ENCODE measurements at places on chromosomes 3 and 15.

DNA sequence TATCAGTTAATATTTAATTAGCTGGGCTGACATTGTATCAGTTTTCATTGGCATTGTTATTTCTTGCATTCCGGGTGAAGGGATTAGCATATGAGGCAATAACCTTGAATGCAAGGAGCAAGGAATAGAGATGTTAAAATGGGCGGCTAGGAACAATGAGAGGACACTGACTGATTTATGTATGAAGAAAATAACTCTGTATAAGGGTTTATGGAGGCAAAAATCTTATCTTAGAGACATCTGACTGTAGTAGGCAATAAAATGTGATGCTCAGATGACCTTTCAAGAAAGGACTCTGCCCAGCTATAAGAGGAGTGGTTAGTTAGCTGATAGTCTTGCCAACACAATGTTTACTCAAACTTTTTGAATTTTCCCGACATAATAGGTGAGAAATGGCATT is 158.3 kb downstream of the EFHB start:
- no peak for DNase-seq

DNA sequence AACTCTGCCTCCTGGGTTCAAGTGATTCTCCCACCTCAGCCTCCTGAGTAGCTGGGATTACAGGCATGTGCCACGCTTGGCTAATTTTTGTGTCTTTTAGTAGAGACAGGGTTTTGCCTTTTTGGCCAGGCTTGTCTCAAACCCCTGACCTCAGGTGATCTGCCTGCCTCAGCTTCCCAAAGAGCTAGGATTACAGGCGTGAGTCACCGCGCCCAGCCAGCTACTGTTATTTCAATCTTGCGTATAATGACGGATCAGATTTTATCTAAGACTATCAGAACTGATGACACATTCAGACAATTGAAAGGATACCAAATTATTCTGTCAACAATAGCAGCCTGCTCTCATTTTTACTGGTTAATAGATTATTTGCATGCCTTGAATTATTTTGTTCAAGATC is 612.2 kb downstream of the ZIC1 start:
- DNase-seq: no peak

DNA sequence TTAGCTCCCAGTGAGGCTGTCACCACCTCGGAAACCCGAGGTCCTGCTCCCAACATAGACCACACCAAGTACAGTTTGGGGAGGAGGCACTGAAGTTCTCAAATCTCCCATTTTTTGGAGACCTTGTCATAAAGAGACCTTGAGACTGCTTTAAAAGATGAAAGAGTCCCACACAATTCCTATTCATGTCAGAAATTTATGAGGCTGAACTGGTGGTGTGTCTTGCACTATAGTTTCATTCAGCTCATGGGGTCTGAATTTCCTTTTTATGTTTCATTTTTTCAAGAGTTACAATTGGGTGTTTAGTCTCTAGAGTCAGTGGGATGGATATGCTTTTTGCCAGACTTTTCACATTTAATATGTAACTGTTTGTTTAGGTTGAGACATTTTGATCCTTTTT is 318.1 kb upstream of the LRRFIP2 start:
- DNase-seq: no peak

GRCh38 chr15:27094235-27094634 is 123.3 kb downstream of the GABRG3 start:
- DNase-seq: no peak

DNA sequence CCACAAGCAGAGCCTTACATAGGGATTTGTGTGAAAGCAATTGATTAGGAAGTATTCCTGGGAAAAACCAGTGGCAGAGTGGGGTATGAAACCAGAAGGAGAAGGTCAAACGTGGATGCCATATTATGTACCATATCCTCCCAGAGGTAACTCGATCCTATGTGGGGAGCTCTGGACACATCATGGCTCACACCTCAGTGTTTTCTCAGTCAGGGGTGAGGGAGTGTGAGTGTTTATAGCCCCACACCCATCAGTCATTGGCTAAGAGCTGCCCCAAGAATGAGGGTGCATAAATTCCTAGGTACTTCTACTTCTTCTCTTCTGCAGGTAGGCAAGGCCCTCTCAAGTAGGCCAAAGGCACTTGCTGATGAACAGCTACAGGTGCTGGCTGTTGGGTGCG is 28.2 kb upstream of the PDZRN3 start:
- DNase-seq: no peak

DNA sequence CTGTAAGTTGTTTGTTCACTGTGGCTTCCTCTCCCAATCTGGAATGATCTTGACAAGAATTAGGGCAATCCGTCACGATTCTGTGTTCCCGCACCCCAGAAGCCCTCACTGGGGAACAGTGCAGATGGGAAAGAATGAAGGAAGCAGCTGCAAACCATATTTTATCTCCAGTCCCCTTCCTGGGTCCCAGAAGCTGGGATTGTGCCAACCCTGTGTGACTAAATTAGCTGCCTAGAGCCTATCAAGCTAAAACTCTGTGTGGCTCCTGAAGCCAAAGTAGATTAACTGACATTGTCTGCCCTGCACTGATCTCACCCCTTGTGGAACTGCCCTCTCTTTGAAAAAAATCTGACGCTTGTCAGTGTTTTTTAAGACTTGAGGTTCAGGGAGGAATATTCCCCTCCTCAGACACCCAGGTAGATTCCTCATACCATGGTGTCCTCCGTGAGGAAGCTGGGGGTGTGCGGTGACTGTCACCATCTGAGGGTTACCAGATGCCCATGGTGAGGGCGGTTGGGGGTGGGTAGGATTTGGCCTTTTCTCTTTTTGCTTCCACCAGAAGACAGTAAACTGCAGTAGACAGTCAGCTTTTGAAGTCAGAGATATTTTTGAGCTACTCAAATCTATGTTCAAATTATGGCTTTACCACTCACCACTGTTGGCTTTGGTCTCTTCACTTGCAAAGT is 358.3 kb upstream of the TPM1 start:
- no peak for DNase-seq

DNA sequence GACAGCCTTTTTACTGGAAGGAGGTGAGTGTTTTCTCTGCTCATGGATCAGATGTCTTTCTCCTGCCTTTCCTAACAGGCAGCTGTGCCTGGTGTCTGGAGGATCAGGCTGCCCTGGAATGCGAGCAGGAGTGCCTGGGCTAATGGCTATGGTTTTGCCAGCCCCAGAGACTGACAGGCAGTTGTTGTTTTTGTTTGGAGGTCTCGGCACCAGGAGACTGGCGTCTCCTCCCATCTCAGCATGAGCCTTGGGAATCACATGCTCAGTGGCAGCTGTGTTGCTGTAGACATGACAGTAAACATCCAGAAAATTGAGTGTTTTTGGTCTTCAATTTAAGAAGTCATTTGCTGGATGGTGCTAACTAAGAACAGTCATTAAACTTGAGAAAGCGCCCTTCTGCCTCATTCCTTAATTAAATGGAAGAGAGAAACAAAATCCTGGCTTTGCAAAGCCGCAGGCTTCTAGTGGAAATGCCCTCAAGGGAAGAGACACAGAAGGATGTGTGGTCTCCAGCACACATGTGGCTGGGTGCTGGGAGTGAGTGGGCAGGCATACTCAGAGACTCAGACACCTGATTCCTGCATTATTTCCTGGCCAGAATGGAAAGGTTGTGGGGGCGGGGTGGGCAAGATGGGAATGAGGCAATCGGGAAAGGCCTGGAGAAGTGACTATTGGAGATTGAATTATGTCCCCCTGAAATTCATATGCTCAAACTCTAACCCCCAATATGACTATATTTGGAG is 97.0 kb upstream of the NMNAT3 start:
- no peak for DNase-seq

DNA sequence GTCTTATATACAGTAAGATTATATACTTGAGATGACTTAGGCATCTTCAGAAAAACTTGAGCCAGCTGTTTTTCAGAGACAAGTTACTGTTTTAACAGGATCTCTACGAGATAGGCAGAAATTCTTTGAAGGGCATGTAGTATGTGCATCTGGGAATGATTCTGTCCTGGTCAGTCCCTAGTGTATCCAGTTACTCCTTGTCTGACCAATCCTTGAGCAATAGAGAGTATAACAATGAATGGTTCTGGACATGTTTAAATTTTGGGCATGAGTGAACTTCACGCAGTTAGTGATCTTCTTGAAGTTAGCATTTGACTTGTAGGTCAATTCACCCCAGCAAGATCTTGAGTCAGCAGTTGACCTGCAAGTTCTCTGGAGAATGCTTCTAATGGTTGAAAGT is 24.7 kb upstream of the HHLA2 start:
- no peak for DNase-seq

- DNase-seq: no peak
Measured at GRCh38 chr3:81735334-81735733, 26.1 kb downstream of the GBE1 start.

- no peak for DNase-seq
Measured at GRCh38 chr15:89203705-89204273, 17.6 kb downstream of the RLBP1 start.

DNA sequence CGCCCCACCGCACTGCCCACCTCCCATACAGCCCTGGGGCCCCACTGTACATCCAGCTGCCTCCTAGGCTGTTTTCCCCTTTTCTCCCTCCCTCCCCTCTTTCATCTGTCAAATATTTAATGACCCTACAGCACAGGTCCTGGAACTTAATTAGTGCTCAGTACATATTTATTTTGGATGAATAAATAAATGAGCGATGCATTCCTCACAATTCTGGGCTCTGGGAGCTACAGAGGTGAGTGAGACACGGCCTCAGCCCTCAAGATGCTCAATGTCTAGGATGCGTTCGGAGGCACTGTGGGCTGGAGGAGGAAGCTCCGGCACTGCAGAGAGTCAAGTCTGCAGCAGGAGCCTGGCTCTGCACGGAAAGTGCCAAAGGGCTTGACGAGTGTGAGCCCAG is 175.0 kb downstream of the FAM43A start:
- DNase-seq: no peak

- DNase-seq: no peak
Measured at GRCh38 chr15:78358102-78358870, 18.1 kb downstream of the CRABP1 start.

DNA sequence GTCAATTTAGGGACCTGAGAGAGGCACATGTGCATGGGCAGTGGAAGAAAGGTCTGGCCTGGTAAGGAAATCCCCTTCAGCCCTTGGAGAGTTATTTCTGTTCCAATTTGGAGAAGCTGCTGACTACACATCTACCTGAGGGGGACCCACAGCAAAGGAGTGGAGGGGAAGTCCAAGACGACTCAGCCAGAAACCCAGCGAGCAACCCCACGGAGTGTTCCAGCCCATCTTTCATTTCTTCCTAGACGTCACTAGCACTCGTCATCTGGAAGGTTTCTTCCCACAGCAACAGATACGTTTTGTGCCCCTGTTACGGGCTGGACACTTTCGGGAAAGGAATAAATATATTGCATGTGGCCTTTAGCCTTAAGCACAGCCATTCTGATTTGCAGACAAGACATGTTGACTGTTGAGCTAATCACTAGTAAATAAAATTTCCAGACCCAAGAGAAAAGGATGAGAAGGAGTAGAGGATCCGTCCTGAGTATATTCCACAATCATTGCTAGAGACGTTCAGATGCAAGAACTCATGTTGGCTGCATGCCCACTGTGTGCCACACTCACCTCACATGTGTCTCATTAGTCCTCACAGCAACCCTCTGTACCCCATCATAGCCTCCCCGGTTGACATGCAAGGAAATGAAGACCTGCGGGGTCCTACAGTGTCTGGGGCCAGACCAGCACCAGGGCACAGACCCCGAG is 7.8 kb upstream of the FAM174B start:
- DNase-seq: no peak

DNA sequence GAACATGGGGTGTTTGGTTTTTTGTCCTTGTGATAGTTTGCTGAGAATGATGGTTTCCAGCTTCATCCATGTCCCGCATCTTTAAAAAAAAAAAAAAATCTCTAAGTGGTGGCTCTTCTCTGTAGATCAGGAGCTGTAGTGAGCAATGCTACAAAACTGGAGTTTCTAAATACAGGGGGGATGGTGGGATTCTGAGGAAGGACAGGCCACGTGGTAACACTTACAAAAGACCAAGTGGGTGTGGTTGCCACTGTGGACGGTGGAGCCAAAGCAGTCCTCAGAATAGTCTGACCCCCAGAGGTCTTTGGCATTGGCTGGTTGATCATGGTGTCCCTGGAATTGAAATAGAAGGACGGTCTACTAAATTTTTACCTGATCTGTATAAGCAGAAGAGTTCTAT is 7.7 kb downstream of the CCRL2 start:
- no peak for DNase-seq

GRCh38 chr15:66832664-66833063 is 130.6 kb downstream of the SMAD6 start:
- no peak for DNase-seq

DNA sequence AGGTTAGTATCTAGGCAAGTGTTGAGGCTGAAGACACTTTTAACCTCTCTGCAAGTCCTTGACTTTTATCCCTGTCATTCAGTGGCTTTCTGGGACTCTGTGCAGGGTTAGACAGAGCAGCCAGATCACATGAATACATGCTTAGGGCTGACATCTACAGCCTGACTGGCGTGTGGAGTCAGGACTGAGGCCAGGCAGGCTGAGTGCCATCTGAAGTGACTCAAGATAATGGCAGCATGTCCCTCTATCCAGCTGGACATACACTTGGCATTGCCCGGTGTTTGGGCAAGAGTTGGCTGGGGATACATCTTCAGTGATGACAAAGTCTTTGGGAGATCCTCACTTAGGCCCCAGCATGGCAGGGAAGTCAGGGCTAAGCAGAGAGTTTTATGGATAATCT is 22.4 kb downstream of the DUOX2 start:
- DNase-seq: no peak

DNA sequence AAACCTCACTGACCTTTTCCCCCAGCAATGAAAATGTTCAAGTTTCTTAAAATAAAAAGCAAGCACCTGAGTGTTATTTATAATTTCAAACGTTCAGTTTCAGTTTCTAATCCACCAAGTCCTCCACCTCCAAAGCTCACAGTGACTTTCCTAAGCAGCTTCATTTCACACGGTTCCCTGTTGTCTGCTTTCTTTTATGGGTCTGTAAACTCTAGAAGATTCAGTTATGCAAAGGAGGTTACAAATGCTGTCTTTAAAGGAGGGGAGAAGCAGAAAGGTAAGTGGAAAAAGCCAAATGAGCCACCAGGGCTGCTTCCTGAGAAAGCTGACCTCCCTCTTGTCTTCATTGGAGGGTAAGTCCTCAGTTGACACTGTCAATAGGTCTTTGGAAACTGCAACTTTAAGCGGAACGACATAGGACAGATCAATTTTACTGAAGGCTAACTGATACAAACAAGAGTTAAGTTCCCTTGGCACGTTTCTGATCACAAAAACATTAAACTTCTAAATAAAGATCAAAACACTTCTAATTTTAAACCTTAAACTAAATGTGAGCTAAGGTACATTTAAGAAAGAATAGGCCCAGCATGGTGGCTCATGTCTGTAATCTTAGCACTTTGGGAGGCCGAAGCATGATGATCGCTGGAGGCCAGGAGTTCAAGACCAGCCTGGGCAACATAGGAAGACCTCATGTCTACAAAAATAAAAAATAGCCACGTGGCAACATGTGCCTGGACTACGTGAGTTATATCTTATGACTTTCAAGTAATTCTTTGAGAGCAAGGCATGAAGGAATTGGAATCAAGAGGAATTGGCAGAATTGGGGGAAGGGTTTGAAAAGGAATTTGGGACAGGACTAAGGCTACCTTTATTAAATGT is 151.9 kb upstream of the UBE2E1 start:
- DNase-seq: no peak

- DNase-seq: no peak
Measured at GRCh38 chr3:16402451-16402850, 111.0 kb downstream of the RFTN1 start.
